ENCODE measurements at places on chromosomes 16 and 17. TPM values are rescaled to one million over a fixed set of nuclear protein-coding genes. Genes with fewer than 3 reads are reported as not detected.

DNA sequence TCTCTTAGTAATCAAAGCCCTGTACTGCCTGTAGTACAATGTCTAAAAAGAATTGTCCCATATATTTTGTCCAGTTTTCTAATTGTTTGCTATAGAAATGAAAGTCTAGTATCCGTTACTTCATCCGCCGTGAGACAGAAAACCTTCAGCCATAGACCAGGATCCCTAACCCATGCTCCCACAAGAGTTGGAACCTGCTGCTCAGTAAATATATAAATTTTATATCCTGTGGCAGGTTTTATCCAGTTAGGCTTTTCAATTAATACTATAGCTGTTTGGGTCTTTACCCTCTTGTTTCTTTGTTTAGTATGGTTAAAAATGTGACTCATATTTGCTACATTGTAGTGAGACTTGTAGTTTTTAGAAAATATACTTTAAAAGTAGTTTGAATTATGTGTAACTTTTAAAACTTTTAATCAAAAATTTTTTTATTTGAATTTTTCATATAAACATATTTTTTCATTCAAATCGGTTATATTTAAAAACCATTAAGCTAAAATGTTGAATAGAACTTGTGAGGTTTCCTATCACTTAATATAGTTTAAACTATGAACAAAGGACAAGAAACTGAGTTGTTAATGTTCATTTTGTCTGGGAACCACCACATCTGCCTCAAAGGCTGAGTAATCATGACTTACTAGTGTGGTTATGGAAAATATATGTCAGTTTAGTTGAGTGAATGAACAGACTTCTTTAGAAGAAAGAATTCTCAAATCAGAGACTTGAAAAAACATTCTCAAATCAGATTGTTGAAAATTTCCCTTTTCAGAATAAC is 54.8 kb downstream of the VMP1 start:
- no peak for DNase-seq

DNA sequence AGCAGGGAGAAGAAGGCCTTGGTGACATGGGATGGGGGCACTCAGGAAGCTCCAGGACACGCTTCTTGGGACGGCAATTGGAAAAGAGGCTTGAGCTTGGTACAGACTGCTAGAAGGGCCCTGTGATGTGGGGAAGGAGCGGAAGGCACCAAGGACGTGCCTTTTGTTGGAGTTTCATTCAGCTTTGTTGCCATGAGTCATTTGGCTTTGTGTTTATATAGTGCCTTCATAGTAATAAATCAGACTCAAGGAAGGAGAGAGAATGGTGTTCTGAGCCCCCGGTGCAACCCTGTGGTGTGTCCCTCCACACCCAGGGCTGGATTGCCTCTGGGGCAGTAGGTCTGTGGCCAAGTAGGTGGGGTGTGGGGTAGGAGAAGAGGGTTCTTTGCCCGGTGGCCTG is 7.4 kb upstream of the TBX4 start:
- DNase-seq: no peak

DNA sequence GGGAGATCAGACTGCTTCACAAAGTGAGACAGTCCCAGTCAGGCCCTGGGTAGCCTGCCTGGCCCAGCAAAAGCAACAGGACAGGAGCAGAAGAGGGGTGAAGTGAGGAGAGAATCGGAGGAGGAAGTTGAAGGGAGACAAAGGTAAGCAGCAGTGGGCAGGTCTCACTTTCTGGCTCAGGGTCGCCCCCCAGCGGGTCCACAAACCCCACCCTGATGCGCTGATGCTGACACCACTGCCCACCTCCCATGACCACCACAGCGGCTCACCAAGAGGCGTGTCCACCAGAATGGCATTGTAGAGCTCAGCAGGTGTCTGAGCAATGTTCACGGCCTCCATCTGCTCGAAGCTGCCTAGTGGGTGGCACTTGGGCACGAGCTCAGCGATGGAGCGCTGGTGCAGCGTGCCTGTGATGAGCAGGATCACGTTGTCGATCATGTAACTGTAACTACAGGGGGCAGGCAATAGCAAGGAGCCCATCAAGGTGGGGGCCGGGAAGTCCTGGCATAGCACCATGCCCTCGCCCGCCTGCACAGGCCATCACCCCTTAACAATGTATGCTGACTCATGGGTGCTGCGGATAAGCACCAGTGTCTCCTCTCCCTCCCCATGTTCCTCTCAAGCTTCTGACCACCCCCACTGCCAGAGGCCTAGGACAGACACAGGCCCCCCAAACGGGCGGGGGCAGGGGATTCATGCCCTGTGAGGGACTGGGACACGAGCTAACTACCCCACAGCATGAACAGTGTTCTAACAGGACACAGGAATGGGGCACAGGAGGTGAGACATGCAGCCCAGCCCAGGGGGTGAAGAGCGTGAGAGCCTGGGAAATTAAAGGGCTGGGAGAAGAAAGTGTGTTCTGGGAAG is 13.6 kb downstream of the HSD11B2 start:
- DNase-seq: no peak

GRCh38 chr16:59048876-59049275 is 314.8 kb upstream of the GOT2 start:
- DNase-seq: no peak

DNA sequence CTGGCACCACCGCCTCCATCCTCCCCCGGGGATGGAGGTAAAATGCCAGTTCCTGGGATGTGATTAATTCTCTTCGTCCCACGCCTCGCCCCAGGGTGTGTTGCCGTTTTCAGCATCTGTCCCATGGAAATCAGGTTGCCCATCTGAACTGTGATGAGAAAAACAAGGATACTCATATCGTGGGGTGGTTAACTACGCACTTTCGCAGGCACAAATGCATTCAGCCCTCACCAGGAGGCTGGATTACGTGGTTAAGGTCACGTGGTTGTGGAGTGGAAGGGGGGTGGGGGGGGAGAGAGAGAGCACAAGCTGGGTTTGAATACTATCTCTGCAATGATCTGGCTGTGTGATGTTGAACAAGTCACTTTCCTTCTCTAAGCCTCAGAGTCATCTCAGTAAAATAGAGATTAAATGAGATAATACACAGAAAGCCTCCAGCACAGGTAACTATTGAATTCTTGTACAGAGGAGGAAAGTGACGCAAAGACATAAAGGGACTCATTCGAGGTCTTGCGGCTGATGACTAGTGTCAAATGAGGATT is 74.7 kb downstream of the BMERB1 start:
- no peak for DNase-seq

DNA sequence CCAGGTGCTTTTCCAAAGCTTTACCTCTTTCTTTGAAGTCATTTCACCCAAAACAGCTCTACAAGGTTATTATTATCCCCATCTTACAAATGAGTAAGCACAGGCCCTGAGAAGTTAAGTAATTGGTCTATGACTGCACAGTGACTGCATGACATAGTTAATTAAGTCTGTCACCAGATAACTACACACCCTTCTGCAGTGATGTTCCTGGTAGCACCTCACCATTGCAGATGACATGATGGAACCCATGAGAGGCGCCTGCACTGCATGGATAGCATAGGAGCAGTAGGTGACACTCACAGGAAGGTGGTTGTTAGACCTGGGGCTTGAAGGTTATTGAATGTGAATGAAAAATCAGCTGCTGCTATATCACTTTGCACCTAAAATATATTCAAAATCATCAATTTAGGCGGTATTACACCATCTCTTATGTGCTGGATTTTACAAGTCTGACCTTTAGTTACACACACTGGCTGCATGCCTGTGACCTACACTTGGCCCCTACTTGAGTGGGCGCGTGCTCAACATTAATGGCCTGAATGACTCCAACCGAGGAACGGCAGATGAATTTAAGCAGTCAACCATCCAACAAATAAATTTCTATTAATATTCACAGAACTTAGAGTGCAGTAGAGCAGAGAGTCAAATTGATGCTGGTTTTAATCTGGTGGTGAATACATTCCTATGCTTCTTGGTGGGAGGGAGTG is 239.6 kb downstream of the CDH11 start:
- DNase-seq: no peak

- peak; percentile 53 for DNase-seq
Observed at GRCh38 chr17:64006361-64007088, 8.4 kb downstream of the PRR29 start.

GRCh38 chr17:147796-148740 is 10.7 kb downstream of the SCGB1C2 start:
- peak; percentile 50 for DNase-seq

DNA sequence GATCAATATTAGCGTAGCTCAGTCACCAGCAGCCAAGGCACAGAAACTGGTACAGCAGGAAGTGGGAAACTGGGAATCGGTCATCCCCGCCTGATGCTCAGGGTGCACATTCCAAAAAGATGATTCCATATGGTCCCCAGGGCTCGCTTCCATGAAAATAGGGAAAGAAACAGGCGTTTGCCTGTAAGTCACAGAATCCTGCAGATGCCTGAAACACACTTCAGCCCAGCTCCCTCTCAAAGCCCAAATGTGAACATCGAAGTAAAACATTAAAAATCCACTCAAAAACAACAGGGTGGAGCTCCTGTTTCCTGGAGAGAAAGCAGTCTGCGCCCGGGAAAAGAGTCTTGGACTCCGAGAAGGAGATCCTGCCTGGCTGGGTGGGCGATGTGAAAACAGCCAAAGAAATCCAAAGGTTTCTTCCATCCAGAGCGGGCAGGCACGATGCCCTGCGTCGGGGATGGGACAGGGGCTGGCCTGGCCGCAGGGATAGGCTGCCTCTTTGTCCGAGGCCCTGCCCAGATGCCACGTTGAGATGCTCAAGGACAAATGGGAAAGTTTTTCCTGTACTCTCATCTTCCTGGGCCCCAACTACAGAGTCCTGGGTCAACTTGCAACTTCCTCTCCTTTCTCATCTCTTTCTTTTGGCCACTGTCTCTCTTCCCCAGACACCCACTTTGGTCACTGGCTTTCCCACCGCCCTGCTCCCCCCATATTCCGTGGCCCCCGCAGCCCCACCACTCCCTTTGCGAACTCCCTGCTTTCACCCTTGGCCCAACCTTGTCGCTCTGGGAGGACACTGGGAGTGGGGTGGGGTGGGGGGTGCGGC is 743 bp downstream of the WIPI1 start:
- no peak for DNase-seq

GRCh38 chr16:88876942-88877526 is 10.6 kb upstream of the PABPN1L start:
- no peak for DNase-seq

DNA sequence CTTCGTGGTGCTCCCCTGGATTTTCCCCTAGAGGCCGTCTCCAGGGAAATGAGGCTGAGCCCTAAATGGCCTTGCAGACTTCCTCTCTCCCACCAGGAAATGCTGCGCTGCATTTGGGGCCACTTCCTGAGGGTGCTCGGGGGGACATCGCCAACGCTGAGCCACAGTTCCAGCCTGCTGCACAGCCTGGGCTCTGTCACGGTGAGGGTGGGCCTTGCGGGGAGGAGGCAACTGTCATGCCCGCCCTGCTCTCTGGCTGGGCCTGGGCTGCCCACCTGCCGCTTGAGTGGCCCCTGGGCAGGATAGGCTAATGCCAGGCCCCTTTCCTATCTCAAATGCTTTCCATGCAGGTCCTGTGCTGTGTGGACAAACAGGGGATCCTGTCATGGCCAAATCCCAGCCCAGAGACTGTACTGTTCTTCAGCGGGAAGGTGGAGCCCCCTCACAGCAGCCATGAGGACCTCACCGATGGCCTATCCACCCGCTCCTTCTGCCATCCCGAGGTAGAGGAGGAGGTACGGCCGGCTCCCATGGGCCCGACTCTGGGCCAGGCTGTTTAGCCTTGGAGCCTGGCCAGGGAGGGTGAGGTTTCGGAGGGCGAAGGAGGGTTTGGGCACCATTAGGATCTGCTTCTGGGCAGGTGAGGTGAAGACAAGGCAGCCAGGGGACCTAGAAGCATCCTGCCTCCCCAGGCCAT is 24.2 kb downstream of the CASKIN2 start:
- no peak for DNase-seq

- DNase-seq: no peak
Observed at GRCh38 chr17:61460796-61461585, 8.8 kb downstream of the TBX4 start.

- no peak for DNase-seq
Observed at GRCh38 chr17:5533486-5534315, 47.3 kb downstream of the MIS12 start.

DNA sequence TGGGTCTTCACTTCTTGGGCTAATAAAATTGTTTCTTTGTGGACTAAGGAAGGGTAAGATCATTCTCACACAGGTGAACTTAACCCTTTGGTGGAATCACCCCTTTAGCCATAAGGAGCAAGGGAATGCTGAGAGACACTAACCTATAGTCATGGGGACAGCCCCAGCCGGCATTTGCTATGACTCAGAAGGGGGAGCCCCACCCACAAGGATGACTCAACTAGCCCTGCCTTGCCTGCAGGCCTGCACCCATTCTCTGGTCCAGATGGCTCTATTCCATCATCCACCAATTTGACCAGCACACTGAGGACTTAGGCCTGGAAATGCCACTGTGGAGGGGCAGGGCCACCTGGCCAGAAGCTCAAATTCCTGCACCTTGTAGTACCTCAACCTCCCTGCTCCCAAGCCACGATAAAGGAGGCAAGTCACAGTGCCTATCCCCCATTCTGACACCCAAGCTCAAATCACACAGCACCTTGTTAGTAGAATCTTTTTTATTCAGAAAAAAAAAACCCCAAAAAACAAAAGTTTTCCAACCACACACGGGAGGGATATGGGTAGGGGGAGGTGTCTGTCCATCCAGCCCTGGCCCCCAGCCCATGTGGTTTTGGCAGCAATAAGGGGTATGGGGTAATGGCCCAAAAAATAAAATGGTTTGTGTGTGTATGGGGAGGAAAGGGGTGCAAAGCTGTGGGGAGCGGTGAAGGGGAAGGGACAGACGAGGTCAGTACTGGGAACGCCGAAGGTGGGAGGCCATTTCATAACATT is 3.0 kb downstream of the PFN1 start:
- peak; percentile 94 for DNase-seq

GRCh38 chr17:10613775-10614513 is 43.2 kb downstream of the MYH3 start:
- DNase-seq: no peak

Gene CDRT4
- total RNA-seq: 8.3 TPM

Gene MYL11
- total RNA-seq: not detected

Gene TP53TG3C
- not detected for total RNA-seq

Gene ANKRD40CL
- not detected for total RNA-seq
